Neural crest cell (in vitro differentiated cells): ENCODE measurements at places on chromosomes 2 and 18. TPM values are rescaled to one million over a fixed set of nuclear protein-coding genes. Genes with fewer than 3 reads are reported as not detected.

ASAP2 gene
- total RNA-seq = 48.6 and 51.8 TPM in 2 replicates

DLGAP1 gene
- 11.5 and 11.7 TPM in 2 replicates for total RNA-seq

GRCh38 chr2:54669677-54670484, 53.6 kb upstream of the EML6 start:
- H3K4me3 ChIP-seq = no peak overlapping the region
- H3K4me1 ChIP-seq = peaks cover 45% of the 10 kb centered on the region
- no peaks in the 10 kb centered on the region for H3K27me3 ChIP-seq
- DNase-seq = no peak
- peaks cover 25% of the 10 kb centered on the region for H3K36me3 ChIP-seq

GRCh38 chr2:24402242-24403097, 42.1 kb upstream of the ITSN2 start:
- H3K4me3 ChIP-seq = no peak overlapping the region
- no peak overlapping the region for H3K27ac ChIP-seq
- peaks cover 21% of the 10 kb centered on the region for H3K4me1 ChIP-seq
- DNase-seq = no peak
- H3K27me3 ChIP-seq = peaks cover 2% of the 10 kb centered on the region

GRCh38 chr2:5766056-5766455, 73.9 kb downstream of the SOX11 start:
- DNase-seq = no peak
- no peaks in the 10 kb centered on the region for H3K4me1 ChIP-seq
- no peaks in the 10 kb centered on the region for H3K27me3 ChIP-seq

- no peak for DNase-seq
- no peak overlapping the region for H3K4me3 ChIP-seq
- no peaks in the 10 kb centered on the region for H3K36me3 ChIP-seq
- H3K27ac ChIP-seq = no peak overlapping the region
- H3K27me3 ChIP-seq = no peaks in the 10 kb centered on the region
These were observed 994.1 kb upstream of the ACVR2A start for GRCh38 chr2:146850746-146851145.

GRCh38 chr2:2809771-2810170, 478.7 kb upstream of the MYT1L start:
- no peaks in the 10 kb centered on the region for H3K4me1 ChIP-seq
- no peaks in the 10 kb centered on the region for H3K36me3 ChIP-seq
- no peak overlapping the region for H3K4me3 ChIP-seq
- no peak for DNase-seq

GRCh38 chr18:13527256-13527655, 199.1 kb downstream of the FAM210A start:
- no peak overlapping the region for H3K27ac ChIP-seq
- no peak overlapping the region for H3K4me3 ChIP-seq
- no peaks in the 10 kb centered on the region for H3K27me3 ChIP-seq
- no peak for DNase-seq

DNA sequence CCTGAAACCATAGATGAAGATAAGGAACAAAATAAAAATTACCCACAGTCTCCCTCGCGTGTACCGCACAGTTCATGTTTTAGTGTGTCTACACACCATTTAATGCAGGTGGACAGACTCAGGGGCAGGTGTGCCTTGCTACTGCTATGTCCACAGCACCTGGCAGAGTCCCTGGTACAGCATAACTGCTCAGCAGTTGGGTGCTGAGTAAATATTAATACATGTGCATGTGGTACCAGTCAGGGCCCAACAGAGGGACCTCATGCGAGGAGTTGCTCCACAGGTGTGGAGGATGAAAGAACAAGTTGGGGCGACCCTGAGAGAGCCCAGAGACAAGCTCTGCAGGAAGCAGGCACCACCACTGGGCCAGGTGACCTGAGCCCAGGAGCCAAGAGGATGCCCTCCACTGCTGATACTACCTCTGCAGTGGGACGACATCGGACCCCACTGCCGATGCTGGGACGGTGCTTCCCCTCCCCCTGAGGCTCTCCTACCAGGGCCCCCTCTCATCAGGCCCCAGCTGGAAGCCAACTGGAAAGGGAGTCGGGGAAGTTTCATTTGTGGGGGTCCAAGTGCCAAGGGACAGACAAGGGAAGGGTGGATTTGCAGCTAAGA, 100.8 kb downstream of the NEDD4L start:
- H3K4me3 ChIP-seq = no peak overlapping the region
- no peaks in the 10 kb centered on the region for H3K27me3 ChIP-seq
- peaks cover 49% of the 10 kb centered on the region for H3K4me1 ChIP-seq
- H3K27ac ChIP-seq = no peak overlapping the region

DNA sequence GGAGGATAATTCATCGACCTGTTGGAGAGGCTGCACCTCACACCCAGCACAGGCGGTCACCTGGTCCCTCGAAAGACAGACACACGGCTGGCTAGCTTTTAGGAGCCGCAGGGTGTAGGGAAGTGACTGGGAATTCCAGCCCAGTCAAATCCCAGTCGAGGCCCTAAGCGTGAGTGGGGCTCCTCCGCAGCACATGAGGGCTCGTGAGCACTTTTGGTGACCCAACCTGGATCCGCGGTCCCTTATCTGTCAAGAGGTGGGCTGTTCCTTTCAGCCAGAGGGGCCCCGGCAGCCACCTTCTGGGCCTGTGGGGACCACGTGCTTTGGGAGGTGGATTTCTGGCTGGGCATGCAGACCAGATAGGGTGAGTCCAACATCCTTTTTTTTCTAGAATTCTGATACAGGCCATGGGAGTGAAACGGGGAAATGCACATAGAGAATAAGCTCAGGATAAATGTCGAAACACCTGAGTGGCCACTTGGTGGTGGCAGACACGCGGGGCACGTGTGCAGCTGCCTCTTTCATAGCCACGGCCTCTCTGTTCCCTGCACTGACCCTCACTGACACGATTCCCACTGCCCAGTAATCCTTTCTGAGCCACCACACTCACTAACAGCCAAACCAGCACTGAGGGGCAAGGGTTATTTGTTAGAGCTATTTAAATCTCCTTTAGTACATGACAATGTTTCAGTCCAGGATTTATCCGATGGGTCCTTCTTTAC, 148.4 kb upstream of the PXDN start:
- no peak overlapping the region for H3K4me3 ChIP-seq
- no peak for DNase-seq
- H3K27ac ChIP-seq = peak overlapping the region; percentile 51
- no peaks in the 10 kb centered on the region for H3K27me3 ChIP-seq
- no peaks in the 10 kb centered on the region for H3K4me1 ChIP-seq
- H3K36me3 ChIP-seq = peaks cover 2% of the 10 kb centered on the region

- H3K27me3 ChIP-seq = peaks cover 3% of the 10 kb centered on the region
- peak overlapping the region; percentile 92 for H3K27ac ChIP-seq
- no peak for DNase-seq
These were observed 26.4 kb upstream of the PAX8 start for GRCh38 chr2:113305146-113305545.
